ENCODE measurements at places on chromosomes 4 and X.

- DNase-seq = no peak
These were observed 209.2 kb downstream of the ADAM29 start for GRCh38 chr4:175127314-175127713.

GRCh38 chr4:146342600-146343192, 128.4 kb downstream of the REELD1 start:
- peak; percentile 23 for DNase-seq

- no peak for DNase-seq
These were observed 60.0 kb upstream of the STX18 start for GRCh38 chr4:4601803-4602369.

DNA sequence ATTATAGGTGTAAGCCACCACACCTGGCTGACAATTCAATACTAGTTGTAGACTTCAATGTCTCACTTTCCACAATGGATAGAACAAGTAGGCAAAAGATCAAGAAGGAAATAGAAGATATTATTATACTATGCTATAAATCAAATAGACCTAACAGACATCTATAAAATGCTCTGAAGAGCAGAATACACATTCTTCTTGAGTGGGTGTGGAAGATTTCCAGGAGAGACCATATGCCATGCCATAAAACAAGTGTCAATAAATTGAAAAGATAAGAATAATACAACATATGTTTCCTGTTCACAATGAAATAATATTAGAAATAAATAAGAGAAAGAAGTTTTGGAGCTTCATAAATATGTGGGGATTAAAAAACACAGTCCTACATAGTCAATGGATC, 179.3 kb upstream of the AMOT start:
- DNase-seq = no peak

- DNase-seq = no peak
These were observed 598.1 kb upstream of the ACTRT1 start for GRCh38 chrX:128650326-128650725.

DNA sequence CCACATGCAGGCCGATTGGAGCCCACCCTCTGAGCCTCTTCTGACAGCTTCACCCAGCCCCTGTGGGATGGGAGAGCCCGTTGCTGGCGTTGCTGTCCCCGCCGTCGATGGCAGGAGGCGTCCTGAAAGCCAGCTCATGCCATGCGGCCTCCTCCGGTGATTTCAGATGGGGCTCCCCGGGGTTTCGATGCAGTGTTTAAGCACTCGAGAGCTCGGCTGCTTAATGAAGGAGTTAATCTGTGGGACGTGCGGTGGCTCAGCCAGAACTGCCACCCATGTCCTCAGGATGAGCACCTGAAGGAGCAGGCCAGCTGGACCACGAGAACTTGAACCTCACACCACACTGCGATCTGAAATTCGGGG, 95.6 kb downstream of the SORCS2 start:
- no peak for DNase-seq

- DNase-seq = peak; percentile 20
These were observed 674 bp downstream of the SEC24B start for GRCh38 chr4:109434007-109434971.

GRCh38 chr4:3700223-3700622, 66.0 kb upstream of the ADRA2C start:
- DNase-seq = no peak

DNA sequence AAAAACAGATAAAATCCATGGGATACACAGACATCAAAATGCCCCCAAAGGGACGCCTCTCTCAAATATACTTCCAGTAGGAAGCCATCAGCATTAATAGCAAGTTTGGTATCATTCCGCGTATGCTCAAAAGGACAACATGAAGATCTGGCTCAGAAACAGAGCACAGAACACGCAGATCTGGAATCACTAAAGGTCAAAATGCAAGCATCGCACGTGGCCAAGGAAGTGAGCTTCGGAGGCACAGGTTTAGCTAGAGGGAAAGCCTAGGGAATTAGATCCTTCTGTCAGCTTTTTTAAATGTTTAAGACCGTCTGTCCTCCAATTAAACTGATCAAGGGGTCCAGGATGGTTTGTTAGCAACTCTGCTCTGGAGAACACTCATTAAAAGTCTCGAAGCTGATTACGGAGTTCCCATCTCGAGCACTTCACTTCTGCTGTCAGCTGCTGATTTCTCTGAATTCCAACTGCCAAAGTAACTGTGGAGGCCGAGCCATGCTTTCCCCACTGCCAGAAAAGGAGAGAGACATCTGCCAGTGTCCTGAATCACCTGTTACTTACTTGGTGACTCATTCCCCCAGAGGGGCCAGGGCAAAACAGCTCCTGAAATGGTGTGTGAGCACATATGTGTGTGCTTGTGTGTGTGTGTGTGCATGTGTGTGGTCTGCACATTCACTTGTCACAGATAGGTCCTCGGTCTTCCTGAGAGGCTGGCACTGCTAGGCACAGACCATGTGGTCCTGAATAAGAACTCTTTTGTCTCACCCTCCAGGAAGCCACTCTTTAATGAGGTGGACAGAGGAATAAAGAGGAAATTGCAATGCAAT, 177.7 kb upstream of the PPARGC1A start:
- no peak for DNase-seq

DNA sequence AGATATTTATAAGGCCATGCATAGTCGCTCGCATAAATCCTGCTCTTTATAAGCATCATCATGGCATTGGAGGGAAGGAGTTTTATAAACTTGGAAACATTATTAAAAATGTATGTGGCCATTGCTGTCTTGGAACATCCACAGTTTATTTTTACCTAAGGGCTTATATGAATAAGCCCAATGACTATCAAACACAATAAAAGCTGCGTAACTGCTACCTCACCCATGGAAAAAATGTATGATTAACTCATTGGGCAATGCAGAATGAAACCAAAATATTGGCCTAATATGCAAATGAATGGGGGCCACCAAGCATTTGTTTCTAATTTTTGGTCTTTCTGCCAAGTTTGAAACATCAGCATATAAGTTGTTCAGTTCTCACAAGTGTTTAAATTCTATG, 19.1 kb downstream of the GEMIN8 start:
- no peak for DNase-seq

DNA sequence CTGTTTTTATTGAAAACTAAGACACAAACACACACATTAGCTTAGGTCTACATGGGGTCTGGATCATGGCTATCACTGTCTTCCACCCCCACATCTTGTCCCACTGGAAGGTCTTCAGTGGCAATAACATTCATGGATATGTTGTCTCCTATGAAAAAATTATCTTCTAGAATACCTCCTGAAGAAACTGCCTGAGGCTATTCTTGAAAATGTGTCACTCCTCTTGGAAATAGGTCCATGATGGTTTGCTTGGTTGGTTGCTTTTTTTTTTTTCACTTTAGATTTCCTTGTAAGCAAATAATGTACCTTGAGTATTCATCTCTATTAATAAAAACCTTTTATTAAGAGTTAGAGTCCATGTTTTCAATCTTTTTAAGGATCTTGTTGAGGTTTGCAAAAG, 195.3 kb upstream of the PDE5A start:
- DNase-seq = no peak

DNA sequence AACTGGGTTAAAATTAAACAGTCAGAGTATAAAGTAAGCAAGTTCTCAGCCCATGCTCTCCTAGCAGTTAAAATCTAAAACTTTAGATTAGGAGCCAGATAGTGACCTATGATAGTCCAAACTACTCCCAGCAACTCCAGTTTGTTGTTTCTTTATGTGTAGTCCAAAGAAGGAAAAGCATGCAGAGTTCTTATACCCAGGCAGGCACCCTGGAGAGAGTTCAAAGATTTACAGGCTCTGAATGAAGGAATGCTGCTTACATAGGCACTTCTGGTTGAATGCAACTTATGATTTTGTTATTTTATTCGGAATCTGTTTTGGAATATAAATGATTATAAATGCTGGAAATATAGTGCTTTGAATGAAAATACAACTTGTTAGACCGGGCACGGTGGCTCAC, 67.2 kb downstream of the GPAT3 start:
- DNase-seq = no peak

- no peak for DNase-seq
These were observed 23.3 kb upstream of the BCOR start for GRCh38 chrX:40120838-40121580.

GRCh38 chrX:76183289-76184049, 10.6 kb downstream of the PBDC1 start:
- no peak for DNase-seq

- no peak for DNase-seq
These were observed 140.5 kb downstream of the LRBA start for GRCh38 chr4:150874338-150875226.

DNA sequence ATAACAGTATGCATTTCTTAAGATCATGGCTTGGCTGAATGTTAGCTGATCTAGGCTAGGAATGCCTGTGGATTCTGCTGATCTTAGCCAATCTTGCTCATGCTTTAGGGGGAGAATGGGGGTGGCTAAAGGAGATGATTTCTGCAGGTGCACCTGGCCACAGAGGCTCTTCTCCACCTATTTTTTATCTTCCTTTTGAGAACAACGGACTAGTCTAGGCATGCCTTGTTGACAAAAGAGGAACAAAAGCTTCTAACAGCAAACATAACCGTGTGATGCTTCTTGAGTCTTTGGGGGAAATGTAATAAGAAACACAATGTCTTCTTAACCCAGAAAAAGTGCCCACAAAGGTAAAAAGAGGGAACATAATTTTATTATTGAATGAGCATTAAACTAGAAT, 743.5 kb downstream of the ARAP2 start:
- no peak for DNase-seq

GRCh38 chr4:162352580-162353107, 188.8 kb upstream of the FSTL5 start:
- no peak for DNase-seq

GRCh38 chr4:38752372-38752940, 30.3 kb downstream of the TLR10 start:
- DNase-seq = peak; percentile 58

- DNase-seq = no peak
These were observed 296 bp upstream of the ADGRL3 start for GRCh38 chr4:61199873-61200186.

GRCh38 chrX:102979536-102979935, 42.5 kb downstream of the RAB40AL start:
- no peak for DNase-seq

All from GM20000 (cell line).